Right renal pelvis (tissue), 4 donors: ENCODE measurements at places on chromosomes 12 and 14.

- DNase-seq, result no peak
These were observed 116.1 kb downstream of the DUSP6 start for GRCh38 chr12:89236237-89236636.

GRCh38 chr12:54341378-54342300, 16.7 kb downstream of the COPZ1 start:
- no peak for DNase-seq

GRCh38 chr12:18145924-18146323, 55.9 kb upstream of the RERGL start:
- DNase-seq, result no peak

GRCh38 chr12:129530984-129531383, 372.8 kb downstream of the TMEM132D start:
- no peak for DNase-seq

DNA sequence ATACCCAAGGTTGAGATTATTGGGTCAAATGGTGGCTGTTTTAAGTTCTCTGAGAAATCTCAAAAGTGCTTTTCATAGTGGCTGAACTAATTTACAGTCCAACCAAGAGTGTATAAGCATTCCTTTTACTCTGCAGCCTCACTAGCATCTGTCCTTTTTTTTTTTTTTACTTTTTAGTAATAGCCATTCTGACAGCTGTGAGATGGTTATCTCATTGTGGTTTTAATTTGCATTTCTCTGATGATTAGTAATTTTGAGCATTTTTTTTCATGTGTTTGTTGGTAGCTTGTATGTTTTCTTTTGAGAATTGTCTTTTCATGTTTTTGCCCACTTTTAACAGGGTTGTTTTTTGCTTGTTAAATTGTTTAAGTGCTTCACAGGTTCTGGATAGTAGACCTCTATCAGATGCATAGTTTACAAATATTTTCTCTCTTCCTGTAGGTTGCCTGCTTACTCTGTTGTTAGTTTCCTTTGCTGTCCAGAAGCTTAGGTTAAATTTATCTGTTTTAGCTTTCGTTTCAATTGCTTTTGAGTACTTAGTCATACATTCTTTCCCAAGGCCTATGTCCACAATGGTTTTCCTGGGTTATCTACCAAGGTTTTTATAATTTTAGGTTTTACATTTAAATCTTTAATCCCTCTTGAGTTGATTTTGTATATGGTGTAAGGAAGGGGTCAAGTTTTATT, 881.3 kb upstream of the SEL1L start:
- DNase-seq, result no peak

DNA sequence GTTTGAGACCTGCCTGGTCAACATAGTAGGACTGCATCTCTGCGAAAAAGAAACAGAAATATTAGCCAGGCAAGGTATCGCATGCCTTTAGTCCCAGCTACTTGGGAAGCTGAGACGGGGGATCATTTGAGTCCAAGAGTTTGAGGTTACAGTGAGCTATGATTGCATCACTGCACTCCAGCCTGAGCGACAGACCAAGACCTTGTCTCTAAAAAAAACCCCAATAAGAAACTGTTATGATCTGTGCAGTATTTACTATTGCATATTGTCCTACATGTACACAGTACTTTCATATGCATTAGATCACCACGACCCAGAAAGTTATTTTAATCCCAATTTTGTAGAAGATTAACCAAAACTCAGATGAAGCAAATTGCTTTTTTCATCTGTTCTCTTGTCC, 187.5 kb downstream of the PCNX1 start:
- no peak for DNase-seq

- no peak for DNase-seq
These were observed 75.3 kb upstream of the PLEKHG7 start for GRCh38 chr12:92627511-92627910.

- DNase-seq, result no peak
These were observed 65.3 kb downstream of the FOXN3 start for GRCh38 chr14:89351516-89352404.

DNA sequence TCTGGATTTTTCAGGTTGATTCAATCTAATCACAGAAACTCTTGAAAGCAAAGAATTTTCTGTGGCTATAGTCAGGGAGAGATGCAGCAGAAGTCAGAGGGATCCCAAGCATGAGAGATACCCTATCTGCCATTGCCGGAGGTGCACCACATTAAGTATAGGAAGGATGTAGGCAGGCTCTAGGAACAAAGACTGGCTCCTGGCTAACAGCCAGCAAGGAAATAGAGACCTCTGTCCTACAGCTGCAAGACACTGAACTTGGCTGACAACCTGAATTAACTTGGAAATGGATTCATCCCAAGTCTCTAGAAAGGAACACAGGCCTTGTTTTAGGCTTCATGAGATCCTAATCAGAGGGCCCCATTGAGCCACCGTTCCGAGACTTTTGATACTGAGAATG, 364.9 kb upstream of the FLRT2 start:
- DNase-seq, result no peak

- DNase-seq, result no peak
These were observed 421.9 kb upstream of the PRICKLE1 start for GRCh38 chr12:43011383-43011926.

- no peak for DNase-seq
These were observed 8.8 kb downstream of the GPR33 start for GRCh38 chr14:31479027-31479426.

DNA sequence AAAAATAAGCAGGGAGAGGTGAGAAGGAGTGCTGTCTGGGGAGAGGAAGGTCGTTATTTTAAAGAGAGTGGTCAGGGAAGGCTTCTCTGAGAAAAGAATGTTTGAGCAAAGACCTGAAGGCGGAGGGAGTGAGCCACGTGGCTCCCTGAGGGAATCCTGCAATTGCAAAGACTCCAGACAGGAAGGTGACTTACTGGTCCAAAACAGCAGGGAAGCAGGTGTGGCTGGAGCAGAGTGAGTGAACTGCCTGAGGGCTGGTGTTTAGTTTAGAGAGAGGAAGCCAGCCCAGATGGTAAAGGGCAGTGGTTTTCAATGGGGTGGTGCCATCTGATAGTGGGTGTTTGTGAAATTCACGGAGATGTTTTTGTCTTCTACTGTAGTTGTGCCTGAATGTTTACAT, 58.8 kb upstream of the LTA4H start:
- DNase-seq, result no peak

DNA sequence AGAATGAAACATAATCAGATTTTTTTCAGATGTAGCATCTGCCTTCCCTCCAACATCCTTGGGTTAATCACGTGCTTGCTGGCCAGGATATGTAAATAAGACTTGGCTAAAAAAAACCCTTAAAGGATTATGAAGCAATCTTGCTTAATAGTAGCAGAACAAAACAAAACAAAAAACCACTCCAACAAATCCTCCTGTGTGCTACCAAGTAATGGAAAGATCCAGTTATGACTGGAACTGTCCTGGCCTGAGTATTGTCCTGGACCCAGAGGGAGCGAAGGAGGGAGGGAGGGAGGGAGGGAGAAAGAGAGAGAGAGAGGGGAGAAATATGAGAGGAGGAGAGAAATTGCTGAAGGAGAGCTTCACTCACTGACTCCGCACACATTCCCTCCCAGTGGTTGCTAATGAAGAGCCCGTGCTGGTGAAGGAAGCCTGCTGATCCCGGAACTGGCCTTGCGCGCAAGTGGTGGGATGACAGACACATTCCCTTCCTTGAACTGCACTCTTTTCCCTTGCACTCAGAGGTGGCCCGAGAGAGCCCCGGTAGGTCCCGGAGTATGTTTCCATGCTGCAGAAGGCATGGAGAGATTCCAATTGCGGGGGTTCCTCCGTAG, 57.2 kb downstream of the HMGA2 start:
- DNase-seq, result no peak

DNA sequence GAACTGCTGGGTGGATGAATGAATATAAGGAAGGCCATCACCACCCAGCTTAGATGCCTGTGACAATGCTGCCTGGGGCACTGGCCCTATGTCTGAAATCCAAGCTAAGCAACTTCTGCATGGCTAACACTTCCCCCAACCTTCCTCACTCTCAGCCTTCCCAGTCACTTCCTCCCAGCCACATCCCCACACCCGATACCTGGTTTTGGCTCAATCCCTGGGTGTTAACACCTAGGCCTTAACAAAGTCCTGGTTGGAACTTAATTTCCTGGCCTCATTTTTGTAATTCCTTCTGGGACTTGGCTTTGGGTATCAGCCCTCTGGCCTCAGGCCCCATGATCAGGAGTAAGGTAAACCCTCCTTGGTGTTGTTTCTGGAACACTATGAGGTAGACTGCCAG, 110.0 kb downstream of the EFCAB11 start:
- DNase-seq, result no peak

- no peak for DNase-seq
These were observed 14.3 kb downstream of the ARF6 start for GRCh38 chr14:49907186-49907585.

- DNase-seq, result no peak
These were observed 20.9 kb upstream of the GPRC5A start for GRCh38 chr12:12870465-12870864.

- no peak for DNase-seq
These were observed 115.9 kb downstream of the DERA start for GRCh38 chr12:16027002-16027401.

- no peak for DNase-seq
These were observed 280.0 kb downstream of the LRIG3 start for GRCh38 chr12:58640314-58640713.

DNA sequence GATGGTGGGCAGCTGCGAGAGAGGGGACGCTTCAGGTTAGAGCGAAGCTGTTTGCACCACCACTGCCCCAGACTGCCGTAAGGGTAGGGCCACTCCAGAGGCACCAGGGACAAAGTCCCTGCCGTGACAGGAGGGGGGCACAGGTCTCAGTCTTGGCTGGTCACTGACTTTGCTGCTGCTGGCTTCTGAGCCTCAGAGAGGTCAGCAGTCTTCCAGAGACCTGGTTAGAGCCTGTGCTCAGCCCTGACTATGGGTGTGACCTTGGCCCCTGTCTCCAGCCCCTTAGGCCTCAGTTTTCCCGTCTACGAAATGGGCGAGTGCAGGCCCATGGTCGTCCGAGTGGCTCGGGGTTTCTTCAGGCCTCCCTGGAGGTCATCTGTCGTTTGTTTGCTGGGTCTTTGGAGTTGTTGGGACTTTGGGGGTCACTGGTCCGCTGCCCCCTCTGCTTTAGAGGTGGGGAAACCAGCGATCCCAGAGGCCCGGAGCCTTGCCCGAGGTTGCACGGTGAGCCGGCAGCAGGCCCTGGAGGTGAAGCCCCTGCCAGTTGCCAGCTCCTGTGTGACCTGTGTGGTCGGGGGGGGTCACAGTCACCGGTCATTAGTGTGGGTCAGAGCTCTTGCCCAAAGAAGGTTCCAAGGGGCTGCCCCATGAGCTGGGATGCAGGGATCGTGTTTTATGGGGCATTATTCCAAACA, 15.3 kb downstream of the MEG3 start:
- no peak for DNase-seq

DNA sequence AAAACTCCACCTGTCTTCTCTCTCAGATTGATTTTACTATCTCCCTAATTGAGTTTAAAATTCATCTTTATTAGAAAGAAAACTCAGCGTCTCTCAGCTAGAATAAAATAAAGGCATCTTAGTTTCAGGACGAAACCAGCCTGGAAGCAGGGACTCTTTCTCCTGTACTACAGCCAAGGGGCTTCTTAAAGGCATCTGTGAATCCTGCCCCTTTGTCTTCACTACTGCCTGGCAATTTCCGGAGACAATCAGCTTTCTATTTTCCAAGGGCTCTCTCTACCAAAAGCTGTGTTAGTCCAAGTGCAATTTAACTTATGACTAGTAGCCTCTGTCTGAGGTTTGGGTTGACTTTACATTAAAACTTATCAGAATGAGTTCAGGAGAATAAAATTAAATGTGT, 623.3 kb upstream of the FOXG1 start:
- DNase-seq, result no peak

GRCh38 chr14:58068306-58068705, 83.7 kb downstream of the ARMH4 start:
- no peak for DNase-seq

GRCh38 chr12:32515137-32515873, 115.9 kb downstream of the FGD4 start:
- no peak for DNase-seq

GRCh38 chr12:12441843-12442461, 85.1 kb downstream of the BORCS5 start:
- no peak for DNase-seq

DNA sequence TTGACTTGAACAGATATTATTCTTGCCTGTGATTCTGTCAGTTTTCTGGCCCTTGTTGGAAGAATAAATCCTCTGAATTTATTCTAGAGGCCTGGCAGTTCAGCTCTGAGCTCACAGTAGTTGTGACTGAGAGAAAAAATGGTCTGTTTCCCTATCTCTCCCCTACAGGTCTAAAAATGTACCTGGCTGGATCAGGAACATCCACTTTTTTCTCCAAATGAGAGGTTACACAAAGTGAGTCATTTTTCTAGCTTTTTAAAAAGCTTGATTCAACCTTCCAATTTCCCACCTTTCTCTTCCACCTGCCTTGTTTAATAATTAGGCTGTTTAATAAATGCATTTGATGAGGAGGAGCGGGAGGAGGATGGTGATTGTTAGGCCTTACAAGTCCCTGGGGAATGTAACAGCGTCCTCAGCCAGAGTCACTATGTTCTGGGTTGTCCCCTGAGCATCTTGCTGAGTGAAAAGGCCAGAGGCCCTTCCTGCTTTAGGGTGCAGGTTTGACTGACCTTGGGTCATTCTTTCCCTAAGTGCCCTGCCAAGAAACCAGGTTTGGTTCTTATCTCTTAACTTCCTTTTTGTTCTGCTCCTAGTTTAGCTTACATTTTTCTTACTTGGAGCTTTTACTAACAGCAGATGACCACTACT, 91.7 kb upstream of the FUT8 start:
- DNase-seq, result no peak
